ENCODE measurements at places on chromosomes 6 and 20.

- no peak for DNase-seq
Measured at GRCh38 chr6:38542031-38542430, 97.7 kb downstream of the BTBD9 start.

DNA sequence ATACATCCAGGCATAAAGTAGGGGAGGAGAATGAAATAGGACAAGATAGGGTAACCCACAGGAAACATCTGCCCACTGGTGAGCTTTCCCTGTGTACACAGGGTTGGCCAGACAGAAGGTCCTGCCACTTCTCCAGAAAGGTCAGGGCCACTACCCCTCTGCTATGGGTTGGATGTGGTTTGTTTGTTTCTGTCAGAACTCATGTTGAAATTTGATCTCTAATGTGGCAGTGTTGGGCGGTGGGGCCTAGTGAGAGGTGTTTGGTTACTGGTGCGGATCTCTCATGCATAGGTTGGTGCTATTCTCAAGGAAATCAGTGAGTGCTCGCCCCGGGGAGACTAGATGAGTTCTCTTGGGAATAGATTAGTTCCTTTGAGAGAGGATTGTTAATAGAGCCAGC lies 15.6 kb upstream of the MAS1 start:
- no peak for DNase-seq

- no peak for DNase-seq
Measured at GRCh38 chr6:140915103-140915502, 1217.6 kb upstream of the GJE1 start.

DNA sequence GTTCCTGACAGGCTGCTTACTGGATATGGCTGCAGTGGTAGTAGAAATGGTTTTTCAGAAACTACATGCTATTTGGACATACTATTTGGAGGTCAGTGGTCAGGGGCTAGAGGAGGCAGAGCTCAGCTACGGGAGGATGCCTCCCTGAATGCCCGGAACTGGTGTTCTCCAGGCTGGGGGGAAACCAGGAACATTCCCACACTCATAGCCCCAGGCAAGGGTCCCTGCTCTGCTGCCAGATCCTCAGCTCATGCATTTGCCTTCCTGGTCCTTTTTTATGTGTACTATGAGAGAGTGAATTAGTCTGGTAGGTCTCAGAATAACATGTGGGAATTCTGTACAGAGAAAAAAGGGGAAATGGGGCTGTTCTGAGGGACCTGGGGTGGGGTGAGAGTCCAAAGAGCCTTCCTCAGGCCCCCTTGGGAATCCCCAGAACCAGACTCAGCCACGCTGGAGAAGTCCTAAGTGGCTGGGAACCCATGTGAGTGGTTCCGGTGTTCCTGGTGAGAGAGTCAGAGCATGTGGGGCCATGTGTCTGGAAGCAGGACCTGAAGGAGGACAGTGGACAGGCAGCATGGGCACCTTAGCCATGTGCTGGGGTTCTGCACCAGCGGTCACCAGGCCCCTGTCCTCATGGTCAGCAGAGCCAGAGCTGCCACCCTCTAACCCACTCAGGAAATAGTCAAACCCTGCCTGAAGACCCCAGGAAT lies 58.0 kb upstream of the MYL9 start:
- DNase-seq, result no peak

- no peak for DNase-seq
Measured at GRCh38 chr6:87068795-87069194, 26.1 kb downstream of the CGA start.

DNA sequence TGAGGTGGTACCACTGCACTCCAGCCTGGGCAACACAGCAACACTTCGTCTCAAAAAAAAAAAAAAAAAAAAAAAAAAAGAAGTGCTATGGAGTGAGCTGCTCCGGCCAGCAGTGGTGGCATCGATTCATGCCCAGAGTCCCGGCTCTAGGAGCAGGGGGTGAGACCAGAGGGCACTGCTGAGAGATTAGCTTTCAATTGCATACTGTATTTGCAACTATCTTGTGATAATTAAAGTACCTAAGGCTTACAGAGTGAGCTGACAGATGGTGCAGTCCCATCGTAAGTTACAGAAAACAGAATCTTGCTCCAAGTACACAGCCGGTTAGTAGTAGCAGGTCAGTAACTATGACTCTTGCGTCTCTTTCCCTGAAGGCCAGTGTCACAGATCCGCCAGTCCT lies 31.5 kb downstream of the TMEM14B start:
- DNase-seq, result no peak

DNA sequence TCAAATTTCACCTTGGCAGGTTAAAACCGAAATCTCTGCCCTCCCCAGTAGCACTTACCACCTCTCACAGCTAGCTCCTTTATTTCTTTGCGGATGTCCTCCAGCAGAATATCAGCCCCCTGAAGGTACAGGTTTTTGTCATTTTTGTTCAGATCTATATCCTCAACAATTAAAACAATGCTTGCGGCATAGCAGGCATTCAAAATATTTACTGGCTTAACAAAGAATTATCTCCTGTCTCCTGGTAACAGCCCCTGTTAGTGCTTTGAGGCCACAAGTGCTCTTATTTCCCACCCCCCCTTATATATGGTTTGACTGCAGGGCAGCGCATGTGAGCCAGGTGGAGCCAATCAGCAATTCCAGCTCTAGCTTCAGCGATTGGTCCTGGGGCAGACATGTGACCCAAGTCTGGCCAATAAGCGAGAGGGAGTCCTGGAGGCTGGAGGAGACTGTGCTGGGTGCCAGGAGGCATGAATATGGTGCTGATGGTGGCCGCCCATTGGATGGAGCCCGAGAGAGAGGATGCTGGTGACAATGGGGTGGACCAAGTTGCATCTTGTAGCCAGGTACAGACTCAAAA lies 21.0 kb downstream of the SULF2 start:
- no peak for DNase-seq

- DNase-seq, result peak; percentile 76
Measured at GRCh38 chr6:146047371-146047770, 18.5 kb downstream of the GRM1 start.

GRCh38 chr20:47503685-47504084 lies 2.0 kb downstream of the NCOA3 start:
- no peak for DNase-seq

GRCh38 chr6:121959501-121959900 lies 440.0 kb upstream of the HSF2 start:
- no peak for DNase-seq

- DNase-seq, result peak; percentile 36
Measured at GRCh38 chr6:44630125-44631028, 242.9 kb downstream of the CDC5L start.

- no peak for DNase-seq
Measured at GRCh38 chr6:108764580-108764950, 83.7 kb upstream of the ARMC2 start.

GRCh38 chr6:22068561-22069305 lies 228.1 kb downstream of the PRL start:
- no peak for DNase-seq

DNA sequence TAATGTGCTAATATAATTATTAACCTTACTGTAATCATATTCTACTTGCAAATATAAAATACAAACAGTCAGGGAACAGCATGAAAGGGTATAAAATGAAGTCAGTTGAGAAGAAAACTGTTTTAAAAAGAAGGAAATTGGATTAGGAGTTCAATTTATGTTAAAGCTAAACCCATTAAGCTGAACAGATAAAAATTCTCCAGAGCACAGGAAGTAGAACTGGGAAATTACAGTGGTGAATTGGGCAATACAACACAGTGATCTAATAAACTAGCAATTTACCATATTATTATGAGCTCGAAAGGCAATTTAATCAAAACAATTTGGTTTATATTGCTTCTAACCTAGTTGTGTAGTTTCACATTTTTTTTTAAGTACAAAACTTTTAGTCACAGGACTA lies 407.4 kb upstream of the RGS17 start:
- no peak for DNase-seq

- no peak for DNase-seq
Measured at GRCh38 chr6:117459204-117459944, 23.1 kb upstream of the DCBLD1 start.

GRCh38 chr20:32018269-32019155 lies 8.3 kb downstream of the CCM2L start:
- peak; percentile 88 for DNase-seq

GRCh38 chr6:27503436-27504030 lies 30.6 kb upstream of the ZNF184 start:
- DNase-seq, result no peak

- DNase-seq, result peak; percentile 61
Measured at GRCh38 chr20:40962733-40963504, 65.7 kb upstream of the TOP1 start.

- DNase-seq, result no peak
Measured at GRCh38 chr6:109186012-109186411, 90.7 kb downstream of the CEP57L1 start.

- no peak for DNase-seq
Measured at GRCh38 chr6:4067673-4068072, 11.3 kb downstream of the FAM217A start.

- DNase-seq, result no peak
Measured at GRCh38 chr20:8005575-8006366, 13.8 kb downstream of the TMX4 start.

DNA sequence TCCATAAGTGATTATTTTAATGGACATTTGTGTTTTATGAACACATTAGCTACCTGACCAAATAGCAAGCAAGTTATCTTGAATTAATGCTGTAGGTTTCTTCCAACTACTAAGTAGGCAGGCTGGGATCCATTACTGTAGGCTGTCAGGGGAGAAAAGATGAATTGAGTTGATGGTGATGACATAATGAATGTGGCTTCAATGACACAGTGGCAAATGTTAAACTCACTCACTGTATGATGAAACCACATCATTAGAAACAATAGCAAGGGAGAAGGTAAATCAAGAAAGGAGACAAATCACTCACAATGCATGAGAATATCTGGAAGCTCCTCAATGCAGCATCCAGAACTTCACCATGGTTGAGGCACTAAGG lies 529.7 kb upstream of the CITED2 start:
- no peak for DNase-seq

GRCh38 chr6:159256128-159256527 lies 86.9 kb downstream of the FNDC1 start:
- DNase-seq, result no peak

- no peak for DNase-seq
Measured at GRCh38 chr6:18507018-18507415, 119.9 kb downstream of the RNF144B start.

DNA sequence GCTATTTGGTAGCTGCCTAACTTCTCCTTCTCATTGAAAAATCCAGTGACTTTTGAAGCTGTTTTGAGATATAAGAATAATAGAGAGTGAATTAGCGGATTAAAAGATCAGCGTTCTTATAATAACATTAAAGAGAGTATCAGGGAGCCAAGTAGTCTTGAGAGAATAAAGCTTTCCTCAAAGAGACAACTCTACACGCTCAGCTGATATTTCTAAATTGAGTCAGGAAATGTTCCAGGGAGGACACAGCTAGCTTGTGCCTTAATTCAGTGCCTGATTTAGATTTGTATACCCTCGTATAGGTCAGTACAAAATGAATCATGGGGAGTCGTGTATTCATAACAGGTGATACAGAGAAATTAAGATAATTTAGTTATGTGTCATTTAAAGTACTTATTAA lies 75.1 kb upstream of the QKI start:
- no peak for DNase-seq

DNA sequence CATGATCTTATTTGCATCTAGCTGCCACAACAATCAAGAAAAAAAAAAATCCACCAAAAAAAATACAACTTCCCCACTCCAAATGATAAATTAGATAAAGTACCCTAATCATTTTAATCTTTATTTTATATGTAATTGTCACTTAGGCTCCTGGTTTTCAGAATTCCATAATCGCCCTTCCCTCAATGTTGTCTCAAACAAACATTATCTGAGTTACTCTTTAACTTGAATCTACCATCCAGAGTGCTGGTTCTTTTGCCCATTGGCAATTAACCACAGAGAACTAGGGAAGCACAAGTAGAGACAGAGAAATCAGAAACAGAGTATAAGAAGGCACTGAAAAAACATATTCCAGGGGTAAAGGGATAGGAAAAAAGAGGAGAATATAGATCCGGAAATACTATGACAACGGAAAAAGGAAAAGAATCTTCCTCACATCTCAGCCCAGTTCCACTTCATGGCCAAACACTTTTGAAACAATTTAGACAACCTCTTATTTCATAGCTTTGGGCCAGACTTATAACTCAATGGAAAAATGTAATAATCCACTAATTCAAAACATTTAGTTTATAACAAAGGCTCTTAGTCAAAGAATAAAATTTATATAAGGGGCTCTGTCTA lies 861 bp upstream of the NHSL1 start:
- no peak for DNase-seq

DNA sequence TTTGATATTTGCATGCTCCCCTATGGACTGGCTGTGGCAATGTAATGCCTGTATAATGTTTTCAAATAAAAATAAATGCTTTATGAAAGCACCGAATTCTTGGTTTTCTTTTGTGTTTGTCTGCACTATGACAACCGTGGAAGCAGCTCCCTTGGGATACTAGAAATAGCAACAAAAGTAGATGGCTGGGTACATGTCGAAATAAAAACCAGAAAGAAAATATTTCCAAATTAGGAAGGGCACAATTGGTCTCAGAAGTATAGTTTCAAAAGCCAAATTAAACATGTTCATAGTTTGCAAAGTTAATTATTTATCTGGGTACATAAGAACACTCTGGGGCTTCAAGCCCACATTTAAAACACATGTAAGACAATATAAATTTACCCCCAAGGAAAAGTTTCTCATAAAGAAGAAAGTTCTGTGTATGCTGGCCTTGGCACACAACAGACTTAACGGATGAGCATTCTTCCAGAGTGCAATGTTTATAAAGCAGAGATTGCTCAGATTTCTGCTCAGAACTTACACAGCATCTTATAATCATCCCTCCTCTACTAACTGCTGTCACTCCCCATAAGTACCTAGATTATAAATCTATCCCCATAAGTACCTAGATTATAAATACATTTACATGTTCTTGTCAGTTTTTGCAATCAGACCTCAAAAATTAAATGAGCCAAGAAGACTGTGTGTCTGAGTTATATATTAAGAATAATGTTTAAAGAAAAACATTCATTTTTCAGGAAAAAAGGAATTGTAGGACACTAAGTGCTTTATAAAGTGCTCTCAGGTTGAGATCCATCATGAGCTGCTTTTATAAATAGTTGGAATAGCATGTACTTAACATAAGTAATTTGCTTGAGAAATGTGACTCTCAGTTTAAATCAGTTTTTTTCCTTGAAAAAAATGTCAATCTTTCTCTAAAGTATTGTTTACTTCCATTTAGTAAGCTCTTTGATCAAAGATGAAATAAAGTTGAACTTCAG lies 230.2 kb upstream of the PLN start:
- DNase-seq, result no peak

- DNase-seq, result no peak
Measured at GRCh38 chr6:159212028-159212427, 42.8 kb downstream of the FNDC1 start.

Data from cerebellum (tissue), 4 donors.